HFFc6 (cell line): ENCODE measurements at places on chromosomes 6 and 20. TPM values are rescaled to one million over a fixed set of nuclear protein-coding genes. Genes with fewer than 3 reads are reported as not detected.

GCNT2 gene
- total RNA-seq, result 0.24 to 5.7 TPM (median 0.26 TPM) in 3 replicates

DNA sequence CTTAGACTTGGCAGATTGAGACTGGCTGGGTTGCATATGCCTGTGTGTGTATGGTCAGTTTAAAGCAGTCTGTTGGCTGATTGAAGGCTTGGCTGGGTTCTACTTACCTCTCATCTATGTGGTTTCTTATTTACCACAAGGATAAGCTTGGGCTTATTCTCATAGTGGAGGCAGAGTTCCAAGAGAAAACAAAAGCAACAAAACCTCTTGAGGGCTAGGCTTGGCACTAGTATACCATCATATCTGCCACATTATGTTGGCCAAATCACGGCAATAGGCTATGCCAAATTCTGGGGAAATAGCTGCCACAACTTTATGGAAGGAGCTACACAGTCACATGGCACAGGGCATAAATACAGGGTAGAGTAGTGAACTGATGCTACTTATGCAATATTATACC lies 714.1 kb downstream of the CBLN4 start:
- no peaks in the 10 kb centered on the region for H3K36me3 ChIP-seq
- no peaks in the 10 kb centered on the region for H3K27me3 ChIP-seq
- DNase-seq, result no peak
- H3K27ac ChIP-seq, result no peak overlapping the region
- no peaks in the 10 kb centered on the region for H3K4me1 ChIP-seq

GRCh38 chr6:157326979-157327378 lies 3.7 kb upstream of the TMEM242 start:
- peaks cover 4% of the 10 kb centered on the region; the same call in 1 of the 2 replicates for H3K27me3 ChIP-seq
- DNase-seq, result no peak
- H3K4me1 ChIP-seq, result peaks cover 61% of the 10 kb centered on the region
- H3K4me3 ChIP-seq, result no peak overlapping the region
- no peak overlapping the region for H3K27ac ChIP-seq
- no peaks in the 10 kb centered on the region for H3K36me3 ChIP-seq

- DNase-seq, result peak; percentile 18
- H3K27ac ChIP-seq, result no peak overlapping the region
- H3K4me1 ChIP-seq, result no peaks in the 10 kb centered on the region
- no peaks in the 10 kb centered on the region for H3K36me3 ChIP-seq
- no peak overlapping the region for H3K4me3 ChIP-seq
- H3K27me3 ChIP-seq, result peaks cover 6% of the 10 kb centered on the region
These were observed 12.5 kb upstream of the BCKDHB start for GRCh38 chr6:80094017-80094416.

CLPSL2 gene
- not detected in 3 replicates for total RNA-seq

- H3K27ac ChIP-seq, result no peak overlapping the region
- peaks cover 7% of the 10 kb centered on the region; the same call in 1 of the 2 replicates for H3K4me1 ChIP-seq
- H3K27me3 ChIP-seq, result peaks cover 7% of the 10 kb centered on the region
- peak; percentile 53 for DNase-seq
These were observed 16.5 kb upstream of the UBE2J1 start for GRCh38 chr6:89368999-89369398.

MUCL3 gene
- total RNA-seq, result not detected in 3 replicates

GRCh38 chr6:134261766-134262165 lies 56.1 kb downstream of the SGK1 start:
- H3K36me3 ChIP-seq, result no peaks in the 10 kb centered on the region
- H3K27me3 ChIP-seq, result no peaks in the 10 kb centered on the region
- no peak overlapping the region for H3K27ac ChIP-seq
- DNase-seq, result no peak
- no peaks in the 10 kb centered on the region; the same call in 1 of the 2 replicates for H3K4me1 ChIP-seq

C6orf52 gene
- not detected in 3 replicates for total RNA-seq

CRYBG1 gene
- 8.0 to 10.0 TPM (median 9.9 TPM) in 3 replicates for total RNA-seq

ADGRB3 gene
- 0.03 TPM in 1 of 3 replicates, not detected in the others for total RNA-seq

DNA sequence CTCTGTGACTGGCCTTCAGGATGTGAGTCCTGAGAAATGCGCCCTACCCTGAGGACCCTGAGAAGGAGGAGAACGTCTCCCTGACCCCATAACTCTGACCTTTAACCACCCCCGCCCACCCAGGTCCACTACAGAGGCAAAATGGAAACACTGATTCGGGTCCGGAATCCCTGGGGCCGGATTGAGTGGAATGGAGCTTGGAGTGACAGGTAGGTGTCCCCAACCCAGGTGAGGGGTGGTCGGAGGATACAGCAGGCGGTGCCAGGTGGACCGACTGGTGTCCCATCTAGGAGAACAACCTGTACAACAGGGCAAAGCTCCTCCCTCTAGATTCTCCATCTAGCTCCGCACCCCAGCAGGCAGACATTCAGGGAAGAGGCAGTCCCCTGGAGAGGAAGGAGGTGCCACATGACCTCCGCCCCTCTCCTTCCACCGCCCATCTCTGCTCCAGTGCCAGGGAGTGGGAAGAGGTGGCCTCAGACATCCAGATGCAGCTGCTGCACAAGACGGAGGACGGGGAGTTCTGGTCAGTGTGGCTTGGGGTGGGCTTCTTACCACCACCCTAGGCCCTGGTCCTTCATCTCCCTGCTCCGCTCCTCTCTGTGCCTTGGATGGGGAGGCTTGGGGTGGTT lies 17.6 kb downstream of the CAPN11 start:
- H3K36me3 ChIP-seq, result no peaks in the 10 kb centered on the region
- no peak for DNase-seq
- H3K4me3 ChIP-seq, result no peak overlapping the region
- H3K4me1 ChIP-seq, result peaks cover 57% of the 10 kb centered on the region

DNA sequence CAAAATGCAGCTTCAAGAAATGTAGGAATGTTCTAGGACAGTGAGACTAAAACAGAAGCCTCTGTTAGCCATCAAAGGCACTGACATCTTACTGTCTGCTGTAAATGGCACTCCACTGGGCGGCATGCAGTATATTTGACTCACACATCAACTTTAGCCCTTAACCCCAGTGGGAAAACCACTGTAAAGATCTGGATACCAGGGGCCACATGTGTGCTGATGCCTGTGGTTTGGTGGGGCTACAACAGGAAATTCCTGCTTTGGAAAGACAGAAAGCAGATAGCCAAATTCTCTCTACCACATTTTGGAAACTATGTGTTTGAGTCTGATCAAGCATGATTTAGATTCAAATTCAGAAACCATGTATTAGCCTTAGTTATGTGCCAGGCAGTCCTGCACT lies 4.3 kb downstream of the PFDN4 start:
- peak; percentile 22 for DNase-seq
- no peak overlapping the region for H3K27ac ChIP-seq
- no peak overlapping the region; the same call in 1 of the 2 replicates for H3K4me3 ChIP-seq
- peaks cover 11% of the 10 kb centered on the region; the same call in 1 of the 2 replicates for H3K36me3 ChIP-seq
- no peaks in the 10 kb centered on the region for H3K27me3 ChIP-seq

IFT52 gene
- 29.1 to 32.2 TPM (median 32.1 TPM) in 3 replicates for total RNA-seq

GRCh38 chr6:139640448-139640847 lies 266.0 kb upstream of the CITED2 start:
- H3K36me3 ChIP-seq, result peaks cover 4% of the 10 kb centered on the region; the same call in 1 of the 2 replicates
- H3K4me3 ChIP-seq, result no peak overlapping the region
- peaks cover 21% of the 10 kb centered on the region for H3K4me1 ChIP-seq
- H3K27me3 ChIP-seq, result no peaks in the 10 kb centered on the region; the same call in 1 of the 2 replicates

KCNG1 gene
- total RNA-seq, result 3.9 to 5.4 TPM (median 4.4 TPM) in 3 replicates
